Aorta (tissue), 5 donors: ENCODE measurements at places on chromosomes 12 and 14. TPM values are rescaled to one million over a fixed set of nuclear protein-coding genes. Genes with fewer than 3 reads are reported as not detected.

DNA sequence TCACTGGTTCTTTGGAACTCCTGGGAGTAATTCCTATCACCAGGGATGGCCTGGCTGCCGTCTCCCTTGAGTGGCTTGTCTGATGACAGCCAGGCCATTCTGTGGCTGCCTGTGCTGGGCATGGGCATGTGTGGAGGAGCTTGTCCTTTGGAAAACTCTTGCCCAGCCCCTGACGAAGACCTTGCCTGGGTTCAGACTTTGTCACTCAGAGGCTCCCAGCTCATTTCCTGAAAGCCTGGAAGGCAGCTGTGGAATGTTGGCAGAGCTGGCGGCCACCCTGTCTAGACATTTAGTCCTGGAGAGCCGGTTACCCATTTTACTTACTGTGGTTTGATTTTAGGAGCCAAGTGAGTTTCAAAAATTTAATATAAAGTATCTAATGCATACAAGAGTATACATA lies 34.0 kb downstream of the TUNAR start:
- no peaks in the 10 kb centered on the region for H3K4me1 ChIP-seq
- no peak overlapping the region for H3K4me3 ChIP-seq
- no peaks in the 10 kb centered on the region for H3K27me3 ChIP-seq
- DNase-seq = no peak
- H3K36me3 ChIP-seq = no peaks in the 10 kb centered on the region

SH2B3 gene
- total RNA-seq = 45.5 TPM

PLA2G1B gene
- total RNA-seq = 0.91 TPM

- no peak overlapping the region for H3K4me3 ChIP-seq
- no peaks in the 10 kb centered on the region for H3K27me3 ChIP-seq
- no peak for DNase-seq
- no peaks in the 10 kb centered on the region for H3K4me1 ChIP-seq
- H3K27ac ChIP-seq = no peak overlapping the region
These were observed 269.7 kb downstream of the KSR2 start for GRCh38 chr12:117699118-117699517.

DNA sequence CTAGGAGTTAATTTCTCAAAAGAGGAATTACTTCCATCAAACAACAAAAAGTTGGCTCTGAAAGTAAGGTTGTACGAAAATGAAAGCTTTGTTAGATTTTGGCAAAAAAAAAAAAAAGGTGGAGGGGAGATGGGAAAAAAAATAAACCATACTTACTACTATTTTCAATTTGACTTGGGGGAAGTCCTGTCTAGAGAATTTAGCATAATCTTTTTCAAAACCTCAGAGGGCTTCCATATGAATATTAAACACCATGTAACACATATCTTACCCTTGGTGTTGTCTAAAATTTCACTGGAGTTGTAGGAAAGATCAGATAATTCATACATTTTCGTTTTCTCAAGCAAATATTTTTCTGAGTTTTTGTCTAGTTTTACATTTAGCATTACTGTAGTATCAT lies 17.5 kb downstream of the GRIP1 start:
- no peak overlapping the region for H3K4me3 ChIP-seq
- no peaks in the 10 kb centered on the region for H3K4me1 ChIP-seq
- no peaks in the 10 kb centered on the region for H3K36me3 ChIP-seq
